NCI-H2107 (cell line): ENCODE measurements at places on chromosomes 2 and 18.

- no peak for DNase-seq
These were observed 79.9 kb upstream of the FAM237A start for GRCh38 chr2:206562375-206562774.

GRCh38 chr2:217489145-217489960, 513.4 kb downstream of the TNS1 start:
- no peak for DNase-seq

GRCh38 chr2:172261292-172261691, 158.6 kb upstream of the DLX2 start:
- DNase-seq = no peak

DNA sequence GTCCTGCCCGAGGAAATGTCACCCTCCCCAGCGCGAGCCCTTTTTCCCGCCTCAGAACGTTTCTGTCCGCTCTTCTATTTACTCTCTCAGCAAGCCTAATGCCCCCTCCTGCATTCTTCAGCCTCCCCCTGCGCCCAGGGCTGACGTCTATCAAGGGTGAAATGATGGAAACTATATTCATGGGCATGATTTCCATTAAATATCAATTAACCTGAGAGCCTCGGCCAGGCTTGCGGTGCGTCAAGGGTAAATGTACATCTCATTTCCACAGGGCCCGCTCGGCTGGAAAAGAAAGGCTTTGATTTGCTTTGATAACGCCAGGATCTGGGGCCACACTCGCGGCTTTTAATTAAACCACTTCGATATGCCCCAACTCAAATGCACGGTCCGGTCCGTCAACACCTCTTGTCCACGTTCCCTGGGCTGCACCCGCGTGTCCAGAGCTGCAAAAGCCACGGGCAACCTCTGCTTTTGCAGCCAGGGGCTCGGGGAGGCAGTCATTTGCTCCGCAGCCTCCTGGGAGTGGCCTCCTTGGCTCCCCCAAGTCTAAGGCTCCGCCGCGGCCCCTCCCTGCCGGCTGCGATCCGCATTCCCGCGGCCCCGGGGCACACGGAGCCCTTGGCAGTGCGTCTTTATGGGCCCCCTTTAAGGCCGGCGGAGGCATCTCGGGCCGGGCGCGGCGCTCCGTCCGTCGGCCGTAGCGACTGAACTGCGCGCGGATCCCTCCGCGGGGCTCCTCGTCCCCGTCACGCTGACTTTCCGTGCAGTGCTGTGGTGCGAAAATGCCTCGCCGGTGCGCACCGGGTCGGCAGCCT, at the start of gene HOXD8:
Gene HOXD8, plus strand, starts transcription at position 724 of the 815 bp plus-strand sequence. CDS start 662 bp downstream, outside the sequence.
- peak; percentile 38 for DNase-seq

GRCh38 chr18:42635378-42636048, 480.0 kb downstream of the RIT2 start:
- no peak for DNase-seq

DNA sequence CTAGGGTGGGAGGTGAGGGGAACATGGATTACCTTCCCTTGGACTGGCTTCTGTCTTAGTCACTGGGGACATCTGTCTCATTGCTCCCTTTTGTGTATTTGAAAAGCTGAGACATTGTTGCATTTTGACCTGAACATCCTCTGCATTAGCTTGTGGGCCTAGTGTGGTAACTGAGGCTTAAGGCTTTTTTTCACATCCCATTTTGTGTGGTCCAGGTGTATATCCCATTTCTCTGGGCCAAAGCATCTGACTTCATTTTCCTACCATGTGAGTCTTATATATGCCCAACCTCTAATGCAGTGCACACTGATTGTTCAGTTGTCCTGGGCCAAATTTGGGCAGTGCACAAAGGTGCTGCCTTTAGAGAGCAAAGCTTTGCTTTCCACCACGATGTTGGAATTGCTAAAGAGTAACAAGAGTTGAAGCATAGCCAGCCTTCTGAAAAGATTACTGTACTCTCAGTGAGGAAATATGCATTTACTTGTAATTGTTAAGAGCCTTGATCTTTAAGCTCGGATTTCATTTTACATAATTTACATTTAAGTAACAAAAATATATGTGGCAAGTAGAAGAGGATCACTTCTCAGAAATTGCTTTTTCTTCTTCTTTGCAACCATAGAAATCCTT, 13.3 kb downstream of the PRKCE start:
- DNase-seq = no peak

GRCh38 chr18:79927607-79928562, 23.6 kb downstream of the SLC66A2 start:
- DNase-seq = no peak

DNA sequence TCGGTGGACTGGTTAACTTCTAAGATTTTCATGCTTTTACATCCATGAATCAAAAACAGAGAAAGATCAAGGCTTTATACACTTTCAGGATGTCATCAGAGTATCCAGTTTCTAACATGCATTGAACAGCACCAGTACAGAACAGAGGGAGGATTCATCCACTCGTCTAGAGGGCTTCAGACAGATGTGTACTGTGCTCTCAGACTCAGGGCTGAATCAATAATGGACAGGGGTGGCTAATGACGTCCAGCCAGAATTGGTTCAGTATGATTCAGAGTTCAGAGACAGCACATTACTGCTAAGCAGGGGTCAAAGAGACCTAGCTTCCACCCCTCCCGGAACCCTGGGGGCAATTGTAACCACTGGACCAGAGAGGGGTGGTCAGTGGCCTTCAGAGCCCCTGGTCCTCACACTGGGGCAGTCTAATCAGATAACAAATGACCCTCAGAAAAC, 37.3 kb downstream of the RNU4ATAC start:
- DNase-seq = no peak

GRCh38 chr2:178452870-178453269, 1.7 kb downstream of the PJVK start:
- DNase-seq = no peak

DNA sequence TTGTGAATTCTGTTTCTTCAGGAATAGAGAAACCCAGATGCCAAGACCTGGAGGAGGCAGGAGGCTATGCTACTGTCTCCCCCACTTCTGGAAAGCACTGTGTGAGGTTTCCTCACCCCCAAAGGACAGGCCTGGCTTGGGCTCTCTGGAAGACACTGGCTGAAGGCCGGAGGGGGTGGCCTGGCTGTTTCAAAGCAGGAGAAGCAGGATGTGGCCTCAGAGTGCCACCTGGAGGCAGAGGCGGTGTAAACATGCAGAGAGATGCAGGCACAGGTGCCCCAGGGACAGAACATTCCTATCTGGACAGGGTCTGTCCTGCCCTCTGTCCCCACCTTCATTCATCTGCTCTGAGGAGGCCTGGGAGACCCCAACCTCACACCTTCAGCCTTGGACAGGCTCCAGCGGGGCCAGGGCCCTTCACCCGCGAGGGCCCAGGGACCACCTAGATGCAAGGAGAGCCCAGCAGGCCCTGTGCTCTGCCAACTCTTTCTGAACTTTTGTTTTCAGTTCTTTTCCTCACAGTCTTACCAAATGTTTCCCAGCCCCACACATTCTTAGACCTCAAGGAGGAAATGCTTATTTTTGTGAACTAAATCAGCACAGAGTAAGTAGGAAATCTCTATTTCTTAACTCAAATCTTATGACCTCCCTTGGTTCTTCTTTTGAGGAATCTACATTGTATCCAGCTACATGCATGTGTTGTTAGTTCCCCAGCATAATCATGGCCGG, 79.2 kb downstream of the LONRF2 start:
- no peak for DNase-seq

DNA sequence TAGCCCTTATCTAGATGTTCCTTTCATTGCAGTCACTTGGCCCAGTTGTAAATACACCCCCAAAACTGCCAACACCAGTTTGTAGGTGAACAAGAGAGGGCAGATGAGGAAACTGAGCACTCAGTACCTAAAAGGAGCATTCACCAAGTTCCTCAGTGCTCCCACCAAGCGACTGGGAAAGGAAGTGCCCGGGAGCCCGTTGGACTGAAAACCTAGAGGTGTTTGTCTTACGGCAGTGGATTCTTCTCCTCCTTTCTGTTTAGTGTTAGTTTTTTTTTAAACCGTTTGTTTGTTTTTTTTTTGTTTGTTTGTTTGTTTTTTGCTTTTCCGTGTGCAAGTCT, 43.3 kb downstream of the SOX11 start:
- no peak for DNase-seq

DNA sequence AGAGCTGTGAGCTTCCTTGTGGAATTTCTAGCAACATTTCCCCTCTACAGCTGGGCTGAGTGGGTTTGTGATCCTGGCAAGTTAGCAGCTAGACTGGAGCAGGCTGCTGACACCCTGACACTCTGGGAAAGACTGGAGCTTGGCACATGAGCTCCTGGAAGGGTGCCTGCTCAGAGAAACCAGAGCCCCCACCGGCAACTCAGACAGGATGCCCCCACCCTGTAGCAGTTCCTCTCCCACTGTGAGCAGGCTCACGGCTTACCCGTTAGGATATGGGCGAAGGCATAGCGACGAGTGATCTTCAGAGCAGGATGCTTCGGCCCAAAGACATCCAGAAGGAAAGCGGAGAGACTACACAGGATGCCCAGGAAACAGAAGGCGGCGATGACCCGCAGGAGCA, 11.2 kb downstream of the TMEM127 start:
- no peak for DNase-seq

DNA sequence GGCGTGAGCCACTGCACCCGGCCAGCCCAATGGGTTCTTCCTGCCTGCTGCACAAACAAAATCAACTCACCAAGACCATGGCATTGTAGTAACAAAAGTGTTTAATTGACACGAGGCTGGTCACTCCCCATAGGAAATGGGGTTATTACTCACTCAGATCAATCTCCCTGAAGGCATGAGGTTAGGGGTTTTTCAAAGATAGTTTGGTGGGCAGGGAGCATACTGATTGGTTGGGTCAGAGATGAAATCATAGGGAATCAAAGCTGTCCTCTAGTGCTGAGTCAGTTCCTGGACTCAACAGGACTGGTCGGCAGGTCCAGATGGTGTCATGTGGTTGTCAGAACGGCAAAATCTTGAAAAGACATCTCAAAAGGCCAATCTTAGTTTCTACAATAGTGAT, 122.1 kb downstream of the TMEM17 start:
- no peak for DNase-seq

DNA sequence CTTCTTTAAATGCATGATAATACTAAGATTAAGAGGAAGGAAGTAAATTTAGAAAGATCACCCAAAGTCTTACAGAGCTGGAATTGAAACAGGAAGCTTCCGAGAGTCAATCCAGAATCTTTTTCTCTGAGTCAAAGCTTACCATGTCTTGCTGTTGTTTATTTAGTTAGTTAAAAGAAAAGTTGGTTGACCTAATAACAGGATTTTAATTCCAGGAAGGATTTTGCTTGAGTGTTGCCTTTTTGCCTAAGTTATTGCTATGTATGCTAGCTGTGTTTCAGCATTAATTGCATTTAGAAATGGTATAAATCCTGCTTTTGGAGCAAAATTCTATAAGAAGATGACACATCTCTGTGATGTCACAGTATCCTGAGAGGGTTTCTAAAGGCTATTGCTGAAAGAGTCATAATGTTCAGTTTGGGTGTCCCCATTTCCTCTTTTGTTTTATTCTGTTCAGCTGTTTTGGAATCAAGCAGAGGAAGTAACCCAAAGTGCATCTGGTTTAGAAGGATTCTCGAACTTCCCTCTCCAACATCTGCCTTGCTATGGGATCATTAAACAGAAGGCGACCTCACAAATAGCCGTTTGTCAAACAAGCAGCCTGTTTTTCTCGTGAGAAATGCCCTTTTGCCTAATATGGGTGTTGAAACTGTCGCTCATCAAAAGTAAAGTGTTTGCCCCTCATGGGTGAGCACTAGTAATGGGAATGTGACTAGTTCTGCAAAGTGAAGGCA, 271.5 kb upstream of the MMADHC start:
- no peak for DNase-seq

GRCh38 chr2:132676999-132677398, 7.0 kb upstream of the LYPD1 start:
- no peak for DNase-seq

- DNase-seq = no peak
These were observed 11.8 kb upstream of the NEDD4L start for GRCh38 chr18:58032233-58032632.

DNA sequence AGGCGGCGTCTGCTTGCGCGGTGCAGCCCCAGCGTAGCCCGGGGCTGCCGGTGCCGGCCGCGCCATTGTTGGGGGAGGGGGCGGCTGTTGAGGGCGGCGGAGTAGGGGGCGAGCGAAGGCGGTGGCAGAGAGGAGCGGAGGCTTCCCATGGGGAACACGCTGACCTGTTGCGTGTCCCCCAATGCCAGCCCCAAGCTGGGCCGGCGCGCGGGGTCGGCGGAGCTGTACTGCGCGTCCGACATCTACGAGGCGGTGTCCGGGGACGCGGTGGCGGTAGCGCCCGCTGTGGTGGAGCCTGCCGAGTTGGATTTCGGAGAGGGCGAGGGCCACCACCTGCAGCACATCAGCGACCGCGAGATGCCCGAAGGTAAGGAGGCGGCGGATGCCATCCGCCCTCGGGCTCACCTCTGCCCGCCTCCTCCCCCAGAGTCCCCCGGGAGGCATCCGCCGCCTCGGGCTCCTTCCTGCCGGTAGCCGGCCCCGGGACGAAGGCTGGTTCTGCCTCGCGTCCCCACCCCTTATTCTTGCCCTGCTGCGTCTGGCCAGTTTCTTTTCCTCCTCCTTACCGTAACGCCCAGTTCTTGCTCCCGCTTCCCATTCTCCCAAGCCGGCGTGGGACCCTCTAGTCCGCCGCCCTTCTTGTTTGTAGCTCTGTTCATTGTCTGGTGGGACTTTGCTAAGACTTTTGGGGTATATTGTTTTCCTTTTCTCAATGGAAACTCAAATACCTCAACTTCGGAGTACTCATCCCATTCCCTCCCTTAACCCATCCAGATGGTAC, 500 bp downstream of the CCNYL1 start:
- DNase-seq = no peak

GRCh38 chr2:238123218-238123971, 15.1 kb upstream of the KLHL30 start:
- DNase-seq = no peak

DNA sequence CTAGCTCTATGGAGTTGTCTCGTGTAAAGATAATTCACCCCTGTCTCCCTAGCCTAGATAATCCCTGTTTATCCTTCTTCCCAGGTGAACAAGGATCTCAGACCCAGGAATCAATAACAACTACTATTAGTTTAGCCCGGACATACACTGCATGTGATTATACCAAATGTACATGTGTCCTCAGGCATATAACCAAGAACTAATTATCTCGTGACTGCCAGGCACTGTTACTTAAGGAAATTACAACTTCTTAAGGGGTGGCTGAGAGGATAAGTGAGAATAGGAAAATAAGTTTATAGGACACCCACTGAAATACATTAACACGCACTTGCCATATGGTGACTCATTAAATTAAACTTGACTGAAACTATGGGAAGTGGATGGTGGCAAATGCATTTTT, 126.6 kb downstream of the CNTNAP5 start:
- DNase-seq = no peak

- no peak for DNase-seq
These were observed 46.7 kb downstream of the NBEAL1 start for GRCh38 chr2:203061346-203061745.

- no peak for DNase-seq
These were observed 720.5 kb downstream of the MBD2 start for GRCh38 chr18:53503914-53504441.
